ENCODE measurements at places on chromosomes 5 and 9.

DNA sequence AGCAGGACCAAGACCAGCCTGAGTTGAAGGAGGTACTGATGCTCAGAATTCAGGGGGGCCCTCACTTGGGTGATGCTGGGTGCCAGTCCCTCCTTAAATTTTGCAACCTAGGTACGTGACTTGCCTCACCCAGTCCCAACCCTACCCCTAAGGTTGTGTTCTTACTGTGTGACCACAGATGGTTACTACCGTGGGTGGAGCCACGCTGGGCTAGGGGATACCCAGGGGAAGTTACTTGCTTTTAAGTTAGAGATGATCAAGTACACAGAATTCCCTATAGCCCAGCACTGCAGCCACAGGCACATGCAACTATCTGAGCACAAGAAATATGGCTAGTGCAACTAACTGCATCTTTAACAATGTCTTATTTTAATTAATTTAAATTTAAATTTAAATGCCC is 32.9 kb downstream of the NXNL2 start:
- DNase-seq = no peak

- DNase-seq = no peak
These were observed 104.0 kb upstream of the ALDH1B1 start for GRCh38 chr9:38288502-38288901.

- DNase-seq = no peak
These were observed 64.4 kb downstream of the FAM114A2 start for GRCh38 chr5:153974131-153974812.

DNA sequence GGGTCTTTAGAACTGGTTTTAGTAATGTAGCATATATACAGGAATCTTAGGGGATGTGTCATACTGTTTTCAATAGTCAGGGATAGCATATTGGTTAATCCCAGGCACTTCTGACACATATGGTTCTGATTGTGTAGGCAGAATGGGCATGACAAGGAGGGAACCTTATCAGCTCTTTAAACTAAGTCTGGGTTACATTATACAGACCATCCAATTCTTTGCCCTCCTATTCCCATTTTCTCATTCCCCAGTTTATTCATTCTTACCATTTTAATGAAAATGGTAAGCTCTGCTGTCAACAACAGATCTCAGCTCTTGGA is 85.1 kb downstream of the NDUFAF2 start:
- no peak for DNase-seq

DNA sequence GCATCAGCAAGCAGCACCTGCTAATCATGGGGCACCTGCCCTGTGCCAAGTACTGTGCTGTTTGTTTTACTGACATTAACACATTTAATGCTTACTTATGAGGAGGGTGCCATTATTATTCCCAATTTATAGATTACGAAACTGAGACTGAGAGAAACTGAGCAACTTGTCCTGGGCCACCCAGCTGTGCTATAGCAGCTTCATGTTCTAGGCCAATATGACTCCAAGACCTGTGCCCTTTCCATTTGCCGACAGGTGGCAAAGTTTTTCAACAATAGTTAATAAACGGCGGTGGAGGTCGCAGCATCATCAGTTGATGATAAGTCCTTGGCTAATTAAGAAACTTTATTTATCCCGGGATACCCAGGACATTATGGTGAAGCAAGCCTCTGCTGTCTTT is 55.4 kb downstream of the TIMD4 start:
- DNase-seq = no peak

GRCh38 chr5:138874241-138874640 is 894 bp downstream of the LRRTM2 start:
- no peak for DNase-seq

DNA sequence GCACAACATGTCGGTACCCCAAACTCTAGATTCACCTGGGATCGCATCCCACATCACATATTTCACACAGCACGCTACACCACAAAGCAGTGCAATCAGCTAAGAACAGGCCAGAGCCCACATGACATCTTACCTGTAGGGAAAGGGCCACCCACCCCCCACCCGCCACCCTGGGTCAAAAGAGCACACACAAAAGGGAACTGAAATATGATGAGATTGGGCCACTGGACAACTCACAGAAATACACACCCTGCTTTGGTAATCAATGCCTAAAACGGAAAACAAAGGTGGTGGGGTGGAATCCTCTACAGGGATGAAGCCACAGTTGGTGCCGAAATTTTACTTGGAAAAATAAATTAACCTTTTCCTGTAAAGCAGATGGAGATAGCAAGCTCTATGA is 13.1 kb downstream of the RETREG1 start:
- DNase-seq = no peak

- no peak for DNase-seq
These were observed 8.3 kb downstream of the BAG1 start for GRCh38 chr9:33256236-33256635.

GRCh38 chr9:125532812-125533594 is 174.0 kb downstream of the MAPKAP1 start:
- DNase-seq = no peak

GRCh38 chr5:99379187-99379586 is 450.4 kb upstream of the CHD1 start:
- no peak for DNase-seq

DNA sequence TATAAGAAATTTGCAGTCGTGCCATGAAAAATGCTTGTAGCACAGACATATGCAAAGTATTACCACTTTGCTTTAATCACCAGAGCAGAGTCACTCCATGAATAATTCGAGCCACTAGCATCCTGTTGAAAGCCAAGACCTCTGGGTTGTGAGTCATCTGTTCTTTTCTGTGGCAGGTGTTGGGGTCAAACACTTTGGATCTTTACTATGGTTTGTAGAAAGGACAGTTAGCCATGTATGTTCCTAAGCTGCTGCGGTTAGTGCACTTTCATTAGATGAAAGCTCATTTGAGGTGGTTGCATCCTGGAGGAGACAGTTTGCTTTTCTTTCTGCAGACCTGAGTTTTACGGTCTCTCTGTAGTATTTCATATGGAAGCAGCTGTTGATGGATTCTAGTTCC is 223.7 kb downstream of the DMRT2 start:
- no peak for DNase-seq

DNA sequence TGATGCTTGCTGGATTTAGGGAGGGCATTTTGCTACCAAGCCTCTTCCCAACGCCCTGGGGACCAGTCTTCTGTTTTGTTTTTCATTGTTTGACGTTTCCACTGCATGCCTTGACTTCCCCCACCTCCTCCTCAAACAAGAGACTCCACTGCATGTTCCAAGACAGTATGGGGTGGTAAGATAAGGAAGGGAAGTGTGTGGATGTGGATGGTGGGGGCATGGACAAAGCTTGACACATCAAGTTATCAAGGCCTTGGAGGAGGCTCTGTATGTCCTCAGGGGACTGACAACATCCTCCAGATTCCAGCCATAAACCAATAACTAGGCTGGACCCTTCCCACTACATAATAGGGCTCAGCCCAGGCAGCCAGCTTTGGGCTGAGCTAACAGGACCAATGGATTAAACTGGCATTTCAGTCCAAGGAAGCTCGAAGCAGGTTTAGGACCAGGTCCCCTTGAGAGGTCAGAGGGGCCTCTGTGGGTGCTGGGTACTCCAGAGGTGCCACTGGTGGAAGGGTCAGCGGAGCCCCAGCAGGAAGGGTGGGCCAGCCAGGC is 23.0 kb downstream of the PCDHGC5 start:
- no peak for DNase-seq

DNA sequence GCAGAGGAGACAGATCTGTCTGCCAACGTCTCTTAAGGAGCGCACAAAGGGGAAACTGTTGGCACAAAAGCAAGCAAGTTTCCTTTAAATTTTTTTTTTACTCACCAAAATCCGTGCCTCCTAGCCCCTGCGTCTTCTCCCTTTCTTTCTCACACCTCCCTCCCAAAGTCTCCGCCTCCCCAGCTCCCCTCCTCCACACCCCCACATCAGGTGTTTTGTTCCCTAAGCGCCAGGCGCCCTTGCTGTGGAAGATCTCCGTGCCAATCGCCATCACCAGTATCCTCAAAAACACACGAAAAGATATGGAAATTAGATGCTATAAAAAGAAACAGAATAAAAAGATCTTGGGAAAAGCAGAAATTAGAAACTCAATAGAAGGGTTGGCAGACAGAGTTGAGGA is 87.6 kb downstream of the DRD1 start:
- DNase-seq = no peak

DNA sequence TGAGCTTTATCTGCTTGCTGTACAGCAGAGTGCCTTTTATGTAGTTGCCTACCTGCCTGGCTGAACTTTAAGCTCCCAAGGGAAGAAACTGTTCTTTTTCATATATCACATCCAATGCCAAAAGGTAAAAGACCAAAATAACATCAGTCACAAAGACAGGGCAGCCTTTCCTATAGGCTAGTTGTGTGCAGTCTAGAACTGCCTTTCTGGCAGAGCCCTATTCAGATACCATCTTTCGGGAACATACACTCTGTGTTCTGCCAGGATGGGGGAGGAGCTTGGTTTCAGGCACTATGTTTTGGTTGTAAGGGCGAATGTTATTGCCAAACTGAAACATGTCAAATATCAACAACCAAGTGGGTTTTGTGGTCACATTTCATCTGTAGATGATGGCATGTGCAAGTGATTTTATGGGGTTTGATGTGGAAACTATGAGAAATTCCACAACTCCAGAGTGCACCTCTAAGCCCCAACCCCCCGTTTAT is 314.5 kb downstream of the ADGRV1 start:
- DNase-seq = no peak

- no peak for DNase-seq
These were observed 143.0 kb upstream of the TARS1 start for GRCh38 chr5:33297760-33298216.

DNA sequence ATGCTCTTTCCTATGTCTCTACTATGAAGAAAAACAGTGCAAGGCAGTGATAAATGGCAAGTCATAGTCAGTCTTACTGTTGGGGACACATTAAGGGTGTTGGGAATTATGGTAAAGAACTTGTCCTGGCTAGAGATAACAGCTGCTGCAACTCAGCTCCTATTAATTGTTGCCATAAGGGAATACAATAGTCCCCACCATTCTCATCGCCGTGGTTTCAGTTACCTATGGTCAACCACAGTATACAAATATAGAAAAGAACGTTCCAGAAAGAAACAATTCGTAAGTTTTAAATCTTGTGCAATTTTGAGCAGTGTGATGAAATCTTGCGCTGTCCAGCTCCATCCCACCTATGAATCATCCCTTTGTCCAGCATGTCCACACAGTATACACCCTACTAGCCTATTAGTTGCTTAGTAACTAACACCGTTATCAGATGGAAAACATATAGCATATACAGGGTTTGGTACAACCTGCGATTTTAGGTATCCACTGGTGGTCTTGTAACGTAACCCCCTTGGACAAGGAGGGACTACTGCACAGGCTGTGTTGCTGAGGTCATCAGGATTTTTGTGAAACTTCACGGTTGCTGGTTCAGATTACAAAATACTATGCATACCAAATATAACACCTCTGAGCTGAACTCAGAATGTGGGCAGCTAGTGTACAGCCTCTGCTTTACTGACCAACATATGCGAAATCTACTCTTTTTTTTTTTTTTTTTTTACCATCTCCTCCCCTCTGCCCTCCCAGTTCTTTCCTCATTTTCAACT is 53.5 kb downstream of the ZFR start:
- no peak for DNase-seq

- no peak for DNase-seq
These were observed 13.5 kb downstream of the PLAC8L1 start for GRCh38 chr5:146091881-146092280.

- no peak for DNase-seq
These were observed 219.0 kb downstream of the COMMD10 start for GRCh38 chr5:116303810-116304209.

- DNase-seq = no peak
These were observed 190.3 kb downstream of the SYK start for GRCh38 chr9:90991953-90992352.

GRCh38 chr9:110089681-110090370 is 118.1 kb downstream of the C9orf152 start:
- no peak for DNase-seq

DNA sequence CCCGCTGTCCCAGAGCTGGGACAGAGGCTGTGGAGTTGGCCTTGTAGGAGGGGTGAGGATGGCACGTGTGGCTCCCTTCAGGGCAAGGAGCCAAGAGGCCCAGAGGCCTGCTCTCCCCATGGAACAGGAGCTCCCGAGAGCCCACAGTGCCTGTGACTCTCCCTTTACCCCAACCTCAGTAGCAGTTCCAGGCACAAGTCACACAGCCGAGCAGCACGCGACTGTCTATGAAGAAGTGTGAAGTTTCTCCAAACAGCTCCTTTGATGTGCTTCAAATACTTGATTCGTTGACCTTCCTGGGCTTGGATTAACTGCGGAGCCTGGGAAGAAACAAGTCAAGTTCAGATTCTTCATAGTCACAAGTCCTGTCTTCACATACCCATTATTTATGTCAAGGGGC is 208.7 kb downstream of the IRX2 start:
- no peak for DNase-seq

GRCh38 chr5:116876240-116876840 is 301.7 kb upstream of the SEMA6A start:
- DNase-seq = no peak

GRCh38 chr9:27337833-27338526 is 41.0 kb upstream of the EQTN start:
- DNase-seq = no peak

DNA sequence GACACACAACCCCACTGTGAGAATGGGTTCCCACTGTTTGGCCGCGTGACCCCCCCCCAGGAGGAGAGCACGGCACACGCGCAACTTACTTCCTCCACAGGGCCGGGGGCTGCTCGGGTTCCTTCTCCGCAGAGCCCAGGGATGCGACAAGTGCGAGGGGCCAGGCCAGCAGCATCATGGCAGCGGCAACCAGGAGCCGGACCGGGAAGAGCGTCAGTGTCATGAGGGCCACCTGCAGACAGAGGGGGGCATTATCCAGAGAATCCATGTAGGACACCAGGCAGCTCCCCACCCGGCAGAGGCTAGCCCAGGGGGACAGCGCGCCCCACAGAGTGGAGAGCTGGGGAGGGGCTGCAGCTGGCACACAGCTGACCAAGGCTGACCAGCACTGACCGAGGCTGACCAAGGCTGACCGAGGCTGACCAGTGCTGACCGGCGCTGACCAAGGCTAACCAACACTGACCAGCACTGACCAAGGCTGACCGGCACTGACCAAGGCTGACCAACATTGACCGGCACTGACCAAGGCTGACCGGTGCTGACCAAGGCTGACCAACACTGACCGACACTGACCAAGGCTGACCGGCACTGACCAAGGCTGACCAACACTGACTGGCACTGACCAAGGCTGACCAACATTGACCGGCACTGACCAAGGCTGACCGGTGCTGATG is 22.3 kb downstream of the LPCAT1 start:
- DNase-seq = no peak

DNA sequence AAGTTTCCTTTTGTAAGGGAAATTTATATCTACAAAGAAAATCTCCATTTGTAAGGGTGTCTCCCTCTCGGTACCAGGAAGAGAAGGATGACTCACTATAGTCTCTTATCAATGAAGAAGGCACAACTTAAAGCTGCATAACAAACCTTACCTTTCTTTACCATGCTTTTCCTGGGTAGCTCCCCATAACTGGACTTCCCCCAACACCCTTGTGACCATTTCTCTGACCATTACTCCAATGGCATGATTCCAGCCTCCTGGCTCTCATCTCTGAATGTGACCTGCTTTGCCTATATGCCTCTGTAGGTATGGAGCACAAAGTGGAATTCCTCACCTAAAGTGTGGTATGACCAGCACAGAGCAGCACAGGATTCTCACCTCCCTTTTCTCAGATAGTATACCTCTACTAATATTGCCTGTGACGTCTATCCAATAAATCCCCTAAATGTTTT is 62.8 kb downstream of the GNA14 start:
- DNase-seq = no peak

GRCh38 chr5:124908581-124909451 is 162.4 kb upstream of the ZNF608 start:
- DNase-seq = no peak
